ENCODE measurements at places on chromosomes 4 and X. TPM values are rescaled to one million over a fixed set of nuclear protein-coding genes. Genes with fewer than 3 reads are reported as not detected.
A peak's percentile ranks its signal among the peaks of the same experiment; 100 is the strongest.

DNA sequence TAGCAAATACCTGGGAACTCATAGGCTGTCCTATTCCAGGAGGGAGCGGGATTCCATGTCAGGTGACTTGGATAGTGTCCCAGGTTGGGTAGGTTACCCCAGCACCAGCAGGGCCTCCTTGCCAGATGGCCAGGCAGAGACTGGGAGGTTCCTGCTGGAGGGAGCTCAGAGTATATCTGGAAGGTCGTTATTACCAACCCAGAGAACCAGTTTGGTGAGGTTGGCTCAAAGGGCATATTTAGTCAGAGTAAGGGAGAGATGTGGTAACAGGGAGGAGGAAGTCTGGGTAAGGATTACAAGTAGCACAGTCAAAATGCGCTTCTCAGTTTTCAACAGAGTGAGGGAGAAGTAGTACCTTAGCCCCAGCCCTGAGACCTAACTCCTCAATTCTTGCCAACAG, 53.3 kb upstream of the LNX1 start:
- H3K4me3 ChIP-seq: no peak overlapping the region
- H3K36me3 ChIP-seq: no peaks in the 10 kb centered on the region
- no peak for DNase-seq
- no peaks in the 10 kb centered on the region for H3K27me3 ChIP-seq
- no peak overlapping the region for H3K27ac ChIP-seq
- H3K4me1 ChIP-seq: peaks cover 8% of the 10 kb centered on the region

- no peaks in the 10 kb centered on the region for H3K4me1 ChIP-seq
- peaks cover 4% of the 10 kb centered on the region for H3K27me3 ChIP-seq
- no peak overlapping the region for H3K4me3 ChIP-seq
- no peak for DNase-seq
Measured at GRCh38 chr4:118417325-118417724, 64.5 kb upstream of the PRSS12 start.

DNA sequence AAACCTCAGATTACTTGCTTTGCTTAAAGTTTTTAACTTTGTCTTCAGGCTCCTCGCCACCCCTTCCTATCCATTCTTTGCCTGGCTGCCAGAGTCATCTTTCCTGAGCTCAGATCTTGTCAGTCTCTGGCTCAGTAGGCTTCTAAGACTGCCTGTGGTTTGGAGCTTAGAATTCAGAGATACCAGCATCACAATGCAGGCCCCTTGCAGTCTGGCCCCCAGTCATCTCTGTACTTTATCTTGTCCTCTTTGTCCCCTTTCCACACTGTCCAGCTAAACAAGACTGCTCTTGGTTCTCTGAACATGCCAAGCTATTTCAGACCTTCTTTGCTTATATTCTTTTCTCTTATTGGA, 3.0 kb downstream of the KIAA0232 start:
- H3K27me3 ChIP-seq: no peaks in the 10 kb centered on the region
- H3K27ac ChIP-seq: no peak overlapping the region
- no peak for DNase-seq
- H3K36me3 ChIP-seq: no peaks in the 10 kb centered on the region
- no peak overlapping the region for H3K4me3 ChIP-seq

DNA sequence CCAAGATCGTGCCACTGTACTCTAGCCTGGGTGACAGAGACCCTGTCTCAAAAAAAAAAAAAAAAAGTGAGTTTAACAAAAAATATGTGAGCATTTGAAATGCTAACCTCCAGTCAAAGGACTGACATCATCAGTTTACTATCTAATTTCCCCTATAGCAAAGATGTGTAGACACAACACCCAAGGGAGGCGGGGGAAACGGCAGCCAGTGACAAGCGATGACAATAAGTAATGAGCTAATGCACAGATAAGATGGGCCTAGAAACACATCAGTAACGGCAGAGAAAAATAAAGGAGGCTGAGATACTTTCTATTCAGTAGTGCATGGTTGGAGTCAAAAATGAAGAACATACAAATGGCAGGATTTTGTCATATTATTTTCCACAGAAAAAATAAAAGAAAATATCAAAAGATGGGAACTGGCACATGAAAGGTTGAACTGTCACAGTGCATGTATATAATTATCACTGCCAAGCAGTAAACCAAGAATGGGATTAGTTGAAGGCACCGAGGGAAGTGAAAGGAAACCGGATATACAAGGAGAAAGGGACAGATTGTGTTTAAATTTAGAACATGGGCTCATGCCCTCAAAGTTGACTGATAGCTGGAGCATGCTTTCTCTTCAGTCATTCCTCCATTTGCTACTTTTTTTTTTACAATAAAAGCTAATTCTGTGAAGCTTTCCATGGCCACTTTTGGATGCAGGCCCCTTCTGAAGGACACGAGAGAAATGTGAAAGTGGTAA, 41.8 kb downstream of the IGFBP7 start:
- peaks cover 27% of the 10 kb centered on the region for H3K4me1 ChIP-seq
- peaks cover 6% of the 10 kb centered on the region for H3K36me3 ChIP-seq
- no peaks in the 10 kb centered on the region for H3K27me3 ChIP-seq
- H3K4me3 ChIP-seq: no peak overlapping the region
- no peak overlapping the region for H3K27ac ChIP-seq
- DNase-seq: no peak

GRCh38 chr4:39976945-39977488, 694 bp downstream of the PDS5A start:
- H3K36me3 ChIP-seq: peaks cover 6% of the 10 kb centered on the region
- peak overlapping the region; percentile 72 for H3K4me3 ChIP-seq
- H3K27ac ChIP-seq: peak overlapping the region; percentile 74

GRCh38 chr4:1239141-1239949, 9.6 kb downstream of the CTBP1 start:
- no peaks in the 10 kb centered on the region for H3K27me3 ChIP-seq
- H3K27ac ChIP-seq: no peak overlapping the region
- DNase-seq: no peak
- no peak overlapping the region for H3K4me3 ChIP-seq

DNA sequence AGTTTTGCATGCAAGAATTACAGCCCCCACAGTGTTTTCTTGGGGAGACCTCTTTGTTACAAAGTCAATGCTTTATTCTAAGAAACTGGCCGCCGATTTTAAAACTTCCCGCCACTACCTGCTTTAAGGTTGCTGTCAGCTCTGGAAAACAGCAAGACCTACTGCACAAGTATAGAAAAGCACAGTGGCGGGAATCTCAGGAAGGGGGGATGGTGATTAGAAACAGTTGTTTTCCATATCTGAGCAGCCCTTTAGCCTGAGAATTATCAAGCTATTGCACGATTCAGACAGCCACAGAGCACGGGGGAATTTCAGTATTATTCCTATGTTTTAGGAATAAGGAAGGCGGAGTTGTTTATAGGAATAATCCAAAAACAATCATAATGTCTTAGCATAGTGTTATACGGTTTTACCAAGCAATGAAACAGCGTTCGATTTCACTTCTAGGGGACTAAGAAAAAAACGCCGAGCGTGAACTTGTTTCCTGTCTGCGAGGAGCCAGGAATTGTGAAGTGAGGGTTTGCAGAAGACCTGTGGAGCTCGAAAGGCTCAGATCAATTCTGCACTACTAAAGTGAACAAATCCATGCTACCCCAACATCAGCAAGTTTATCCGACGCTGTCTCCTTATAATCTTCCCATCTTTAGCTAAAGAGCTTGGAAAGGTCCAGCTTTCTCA, 81.3 kb downstream of the HMGN5 start:
- peaks cover 2% of the 10 kb centered on the region for H3K27me3 ChIP-seq
- no peak overlapping the region for H3K27ac ChIP-seq
- no peaks in the 10 kb centered on the region for H3K36me3 ChIP-seq
- peak overlapping the region; percentile 88 for H3K4me3 ChIP-seq

GRCh38 chr4:156775813-156776212, 195.8 kb downstream of the PDGFC start:
- no peak overlapping the region for H3K27ac ChIP-seq
- DNase-seq: no peak
- H3K4me1 ChIP-seq: peaks cover 33% of the 10 kb centered on the region
- H3K27me3 ChIP-seq: no peaks in the 10 kb centered on the region

- DNase-seq: no peak
- H3K4me3 ChIP-seq: no peak overlapping the region
Measured at GRCh38 chr4:25449270-25449669, 72.2 kb downstream of the ANAPC4 start.

Gene STATH
- not detected for total RNA-seq

Gene HS6ST2
- 0.55 TPM for total RNA-seq
